ENCODE measurements at places on chromosomes 7 and 10.
A peak's percentile ranks its signal among the peaks of the same experiment; 100 is the strongest.

- no peaks in the 10 kb centered on the region for H3K27me3 ChIP-seq
- no peak for DNase-seq
- H3K27ac ChIP-seq: no peak overlapping the region
- H3K4me3 ChIP-seq: no peak overlapping the region
- H3K4me1 ChIP-seq: no peaks in the 10 kb centered on the region
- peaks cover 12% of the 10 kb centered on the region for H3K36me3 ChIP-seq
Observed at GRCh38 chr10:131954356-131954965, 27.3 kb downstream of the BNIP3 start.

GRCh38 chr10:20962165-20962564, 65.1 kb upstream of the NEBL start:
- no peak overlapping the region for H3K27ac ChIP-seq
- DNase-seq: no peak
- no peaks in the 10 kb centered on the region for H3K4me1 ChIP-seq

DNA sequence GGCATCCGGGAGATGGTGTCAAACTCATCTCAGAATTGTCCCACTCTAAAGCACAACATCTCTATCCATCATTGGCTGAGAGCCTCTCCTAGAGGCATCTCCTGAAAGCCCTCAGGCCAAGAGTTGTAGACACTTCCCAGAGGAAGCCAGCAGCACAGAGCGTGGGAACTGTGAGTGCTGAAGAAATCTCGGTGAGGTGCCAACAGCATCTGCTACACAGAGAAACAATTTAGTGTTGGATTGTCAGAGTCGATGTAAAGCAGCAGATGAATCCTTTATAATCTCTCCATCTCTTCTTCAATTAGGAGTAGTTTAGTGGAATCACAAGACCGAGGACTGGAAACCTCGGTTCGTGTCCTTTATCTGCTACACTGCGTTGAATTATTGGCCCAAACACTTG, 172.2 kb downstream of the C7orf25 start:
- no peak for DNase-seq
- no peak overlapping the region for H3K4me3 ChIP-seq
- no peaks in the 10 kb centered on the region for H3K27me3 ChIP-seq
- H3K36me3 ChIP-seq: no peaks in the 10 kb centered on the region

- peaks cover 10% of the 10 kb centered on the region for H3K4me1 ChIP-seq
- H3K4me3 ChIP-seq: no peak overlapping the region
- DNase-seq: no peak
- H3K27me3 ChIP-seq: no peaks in the 10 kb centered on the region
- H3K27ac ChIP-seq: no peak overlapping the region
Observed at GRCh38 chr7:73359306-73359705, 31.3 kb downstream of the FKBP6 start.

DNA sequence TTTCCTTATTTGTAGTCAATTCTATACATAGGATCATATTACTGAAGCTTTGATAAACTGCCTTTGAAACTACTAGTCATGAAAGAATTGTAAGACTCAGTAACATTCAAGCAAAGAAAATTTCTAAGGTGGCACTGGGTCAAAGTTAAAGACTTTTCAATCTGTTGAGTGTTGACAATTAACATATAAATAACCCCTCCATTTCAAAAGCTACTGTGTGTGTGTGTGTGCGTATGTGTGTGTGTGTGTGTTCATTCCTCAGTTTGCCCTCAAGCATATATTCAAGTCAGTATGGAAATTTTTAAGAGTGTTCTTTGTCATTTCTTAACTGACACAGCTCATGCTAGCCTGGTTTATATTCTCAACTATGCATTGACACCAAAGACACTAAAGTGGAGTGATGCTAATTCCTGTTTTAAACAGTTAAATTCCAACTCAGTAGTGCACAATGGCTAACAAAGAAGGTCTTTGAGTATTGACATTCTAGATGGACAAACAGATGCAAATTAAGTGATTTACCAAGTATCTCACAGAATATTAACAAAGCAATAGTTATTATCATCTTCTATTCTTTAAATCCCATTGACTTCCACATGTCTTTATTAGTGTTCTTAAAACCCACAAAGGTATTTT, 314.8 kb upstream of the GRM3 start:
- no peaks in the 10 kb centered on the region for H3K4me1 ChIP-seq
- H3K36me3 ChIP-seq: no peaks in the 10 kb centered on the region
- DNase-seq: no peak

DNA sequence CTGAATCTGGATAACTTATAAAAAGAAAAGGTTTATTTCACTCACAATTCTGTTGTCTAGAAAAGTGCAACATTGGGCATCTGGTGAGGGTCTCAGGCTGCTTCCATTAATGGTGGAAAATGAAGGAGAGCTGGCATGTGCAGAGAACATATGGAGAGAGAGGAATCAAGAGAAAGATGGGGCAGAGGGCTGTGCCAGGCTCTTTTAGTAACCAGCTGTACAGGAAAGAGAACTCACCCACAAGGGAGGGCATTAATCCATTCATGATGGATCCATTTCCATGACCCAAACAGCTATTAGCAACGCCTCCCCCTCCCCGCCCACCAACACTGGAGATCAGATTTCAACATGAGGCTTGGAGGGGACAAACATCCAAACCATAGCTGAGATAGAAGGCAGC, 61.7 kb upstream of the LYZL1 start:
- H3K36me3 ChIP-seq: no peaks in the 10 kb centered on the region
- no peaks in the 10 kb centered on the region for H3K4me1 ChIP-seq
- no peak for DNase-seq
- H3K27ac ChIP-seq: no peak overlapping the region
- no peaks in the 10 kb centered on the region for H3K27me3 ChIP-seq

- no peaks in the 10 kb centered on the region for H3K27me3 ChIP-seq
- no peak overlapping the region for H3K27ac ChIP-seq
- H3K36me3 ChIP-seq: no peaks in the 10 kb centered on the region
- H3K4me3 ChIP-seq: no peak overlapping the region
- H3K4me1 ChIP-seq: no peaks in the 10 kb centered on the region
Observed at GRCh38 chr7:86778271-86778670, 134.6 kb downstream of the GRM3 start.

- H3K4me3 ChIP-seq: no peak overlapping the region
- no peaks in the 10 kb centered on the region for H3K4me1 ChIP-seq
- no peak for DNase-seq
- H3K36me3 ChIP-seq: no peaks in the 10 kb centered on the region
- no peak overlapping the region for H3K27ac ChIP-seq
Observed at GRCh38 chr10:129331207-129331838, 135.7 kb upstream of the MGMT start.

DNA sequence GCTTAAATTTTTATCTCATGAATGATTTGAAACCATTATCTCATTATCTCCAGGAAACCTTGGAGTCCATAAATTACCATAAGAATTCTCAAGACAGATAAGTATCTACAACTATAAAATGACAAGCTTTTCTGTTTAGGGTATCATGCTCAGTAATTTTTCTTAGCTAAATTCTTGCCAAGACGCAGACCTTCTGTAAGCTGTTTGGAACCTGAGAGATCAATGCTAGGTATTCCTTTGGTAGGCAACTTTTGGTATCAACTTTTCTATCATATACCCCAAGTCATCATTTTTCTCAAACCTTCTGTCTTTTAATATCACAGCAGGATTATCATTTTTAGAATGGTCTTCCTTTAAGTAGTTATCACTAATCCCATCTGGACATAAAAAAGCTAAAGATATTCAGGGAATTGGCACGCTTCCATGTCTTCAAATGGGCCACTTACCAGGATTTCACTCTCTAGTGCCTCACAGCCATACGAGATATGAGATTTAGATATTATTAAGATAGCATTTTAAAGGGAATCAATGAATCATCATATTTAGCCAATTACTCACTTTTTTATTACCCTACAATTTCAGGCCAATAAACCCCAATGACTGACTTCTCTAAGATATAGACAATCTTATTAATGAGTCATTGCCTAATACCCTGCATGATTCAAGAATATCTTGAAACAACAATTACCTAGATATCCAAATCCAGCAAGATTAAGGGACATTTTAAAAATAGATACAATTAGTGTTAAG, 544.1 kb downstream of the HTR7 start:
- no peak overlapping the region for H3K27ac ChIP-seq
- no peaks in the 10 kb centered on the region for H3K36me3 ChIP-seq
- no peaks in the 10 kb centered on the region for H3K4me1 ChIP-seq
- no peak overlapping the region for H3K4me3 ChIP-seq
- DNase-seq: no peak

- peak overlapping the region; percentile 19 for H3K27ac ChIP-seq
- H3K27me3 ChIP-seq: no peaks in the 10 kb centered on the region
- H3K4me1 ChIP-seq: no peaks in the 10 kb centered on the region
Observed at GRCh38 chr7:106021151-106022067, 58.3 kb downstream of the CDHR3 start.

DNA sequence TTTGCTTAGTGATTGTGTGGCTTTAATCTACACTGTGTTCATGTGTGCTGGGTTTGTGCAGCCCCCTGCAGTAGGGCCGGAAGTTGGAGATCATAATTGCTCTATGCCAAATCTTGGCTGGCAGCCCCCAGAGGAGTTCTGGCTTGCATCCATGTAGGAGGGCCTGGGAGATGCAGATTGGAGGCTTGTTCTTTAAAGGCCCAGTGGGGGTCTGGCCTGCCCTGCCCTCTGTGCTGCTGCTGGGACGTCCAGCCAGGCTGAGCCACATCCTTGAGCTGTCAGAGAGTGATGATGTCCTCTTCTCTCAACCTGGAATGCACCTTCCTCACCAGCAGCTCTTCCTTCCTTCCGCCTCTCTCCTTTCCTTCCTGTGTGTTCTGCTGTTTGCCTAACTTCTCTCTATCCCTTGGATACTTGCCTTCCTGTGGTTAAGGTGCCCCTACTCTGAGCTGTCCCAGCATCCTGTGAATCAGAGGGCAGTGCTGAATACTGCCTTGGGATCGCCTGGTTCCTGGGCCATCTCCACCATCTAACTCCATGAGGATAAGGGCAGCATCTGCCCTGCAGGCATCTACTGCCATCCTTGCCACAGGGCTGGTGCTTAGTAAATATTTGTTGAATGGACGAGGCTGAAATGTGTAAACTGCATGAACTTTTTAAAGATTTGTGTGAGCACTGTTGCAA, 30.2 kb downstream of the DOCK1 start:
- DNase-seq: no peak
- no peak overlapping the region for H3K27ac ChIP-seq
- H3K4me3 ChIP-seq: no peak overlapping the region
- H3K4me1 ChIP-seq: peaks cover 4% of the 10 kb centered on the region

- no peak overlapping the region for H3K27ac ChIP-seq
- H3K4me3 ChIP-seq: no peak overlapping the region
- no peaks in the 10 kb centered on the region for H3K36me3 ChIP-seq
- DNase-seq: no peak
- H3K4me1 ChIP-seq: no peaks in the 10 kb centered on the region
Observed at GRCh38 chr7:80493121-80493849, 18.6 kb downstream of the GNAT3 start.

DNA sequence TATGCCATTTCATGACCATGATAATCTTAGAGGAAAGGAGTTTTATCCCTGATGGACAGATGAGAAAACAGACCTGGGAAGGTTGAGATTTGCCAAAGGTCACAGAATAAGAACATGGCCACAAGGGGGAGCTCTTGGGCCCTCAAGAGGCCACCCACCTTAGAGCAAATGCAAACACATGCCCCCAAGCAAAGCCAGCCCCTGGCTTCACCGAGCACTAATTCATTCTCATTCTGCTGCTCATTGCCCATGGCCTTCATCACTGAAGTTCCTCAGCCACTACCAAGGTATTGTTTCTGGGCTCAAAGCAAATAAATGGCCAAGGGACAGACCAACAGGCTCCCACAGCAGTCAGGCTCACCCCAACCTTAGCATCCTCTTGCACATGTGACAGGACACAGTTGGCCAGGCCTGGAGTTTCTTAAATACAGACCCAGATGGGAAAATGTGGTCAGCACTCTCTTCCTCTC, 44.2 kb downstream of the PDLIM1 start:
- no peak overlapping the region for H3K27ac ChIP-seq
- no peaks in the 10 kb centered on the region for H3K36me3 ChIP-seq
- no peak overlapping the region for H3K4me3 ChIP-seq
- no peak for DNase-seq
- peaks cover 30% of the 10 kb centered on the region for H3K4me1 ChIP-seq

DNA sequence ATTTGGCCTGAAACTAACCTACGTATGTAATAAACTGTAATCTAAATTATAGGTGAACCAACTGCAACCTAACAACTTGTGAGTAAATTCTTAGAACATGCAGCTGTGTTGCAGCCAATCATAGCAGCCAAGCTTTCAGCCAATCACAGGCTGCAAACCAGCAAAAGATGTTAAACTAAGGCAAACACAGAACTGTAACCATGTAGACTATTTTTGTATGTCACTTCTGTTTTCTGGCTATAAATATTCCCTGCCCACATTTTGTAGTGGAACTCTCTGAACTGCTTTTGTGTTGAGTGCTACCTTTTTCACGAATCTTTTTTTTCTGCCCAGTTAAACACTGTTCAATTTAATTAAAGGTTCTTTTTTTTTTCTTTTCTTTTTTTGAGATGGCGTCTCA, 28.2 kb upstream of the ZPBP start:
- peaks cover 13% of the 10 kb centered on the region for H3K27me3 ChIP-seq
- no peaks in the 10 kb centered on the region for H3K4me1 ChIP-seq
- no peak overlapping the region for H3K27ac ChIP-seq
- H3K4me3 ChIP-seq: no peak overlapping the region
- no peaks in the 10 kb centered on the region for H3K36me3 ChIP-seq
- DNase-seq: no peak

- no peaks in the 10 kb centered on the region for H3K36me3 ChIP-seq
- DNase-seq: no peak
- no peak overlapping the region for H3K4me3 ChIP-seq
- no peaks in the 10 kb centered on the region for H3K27me3 ChIP-seq
- H3K27ac ChIP-seq: no peak overlapping the region
- H3K4me1 ChIP-seq: no peaks in the 10 kb centered on the region
Observed at GRCh38 chr7:70583965-70584883, 547.7 kb upstream of the GALNT17 start.

DNA sequence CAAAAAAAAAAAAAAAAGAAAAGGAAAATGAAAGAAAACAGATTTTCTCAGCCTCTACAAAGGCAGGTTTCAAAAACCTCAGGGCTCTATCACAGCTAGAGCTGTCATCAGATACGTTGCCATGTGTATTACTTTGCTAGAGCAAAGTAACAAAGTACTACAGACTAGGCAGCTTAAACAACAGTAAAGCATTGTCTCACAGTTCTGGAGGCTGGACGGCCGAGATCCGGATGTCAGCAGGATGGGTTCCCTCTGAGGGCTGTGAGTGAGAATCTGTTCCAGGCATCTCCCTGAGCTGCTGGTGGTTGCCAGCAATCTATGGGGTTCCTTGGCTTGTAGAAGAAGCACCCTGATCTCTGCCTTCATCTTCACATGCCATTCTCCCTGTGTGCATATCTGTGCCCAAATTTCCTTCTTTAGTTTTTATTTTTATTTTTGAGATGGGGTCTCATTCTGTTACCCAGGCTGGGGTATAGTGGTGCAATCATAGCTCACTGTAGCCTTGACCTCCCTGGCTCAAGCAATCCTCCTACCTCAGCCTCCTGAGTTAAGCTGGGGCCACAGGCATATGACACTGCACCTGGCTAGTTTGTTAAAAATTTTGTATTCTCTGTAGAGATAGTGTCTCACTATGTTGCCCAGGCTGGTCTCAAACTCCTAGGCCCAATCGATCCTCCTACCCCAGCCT, 48.9 kb upstream of the KDM7A start:
- DNase-seq: no peak
- no peaks in the 10 kb centered on the region for H3K27me3 ChIP-seq
- no peak overlapping the region for H3K4me3 ChIP-seq
- no peaks in the 10 kb centered on the region for H3K4me1 ChIP-seq
- H3K27ac ChIP-seq: no peak overlapping the region
